ENCODE measurements at places on chromosomes 12 and 14.

GRCh38 chr12:43292699-43293098 lies 259.3 kb downstream of the ADAMTS20 start:
- DNase-seq, result no peak

GRCh38 chr14:92719890-92720323 lies 28.5 kb downstream of the LGMN start:
- no peak for DNase-seq

DNA sequence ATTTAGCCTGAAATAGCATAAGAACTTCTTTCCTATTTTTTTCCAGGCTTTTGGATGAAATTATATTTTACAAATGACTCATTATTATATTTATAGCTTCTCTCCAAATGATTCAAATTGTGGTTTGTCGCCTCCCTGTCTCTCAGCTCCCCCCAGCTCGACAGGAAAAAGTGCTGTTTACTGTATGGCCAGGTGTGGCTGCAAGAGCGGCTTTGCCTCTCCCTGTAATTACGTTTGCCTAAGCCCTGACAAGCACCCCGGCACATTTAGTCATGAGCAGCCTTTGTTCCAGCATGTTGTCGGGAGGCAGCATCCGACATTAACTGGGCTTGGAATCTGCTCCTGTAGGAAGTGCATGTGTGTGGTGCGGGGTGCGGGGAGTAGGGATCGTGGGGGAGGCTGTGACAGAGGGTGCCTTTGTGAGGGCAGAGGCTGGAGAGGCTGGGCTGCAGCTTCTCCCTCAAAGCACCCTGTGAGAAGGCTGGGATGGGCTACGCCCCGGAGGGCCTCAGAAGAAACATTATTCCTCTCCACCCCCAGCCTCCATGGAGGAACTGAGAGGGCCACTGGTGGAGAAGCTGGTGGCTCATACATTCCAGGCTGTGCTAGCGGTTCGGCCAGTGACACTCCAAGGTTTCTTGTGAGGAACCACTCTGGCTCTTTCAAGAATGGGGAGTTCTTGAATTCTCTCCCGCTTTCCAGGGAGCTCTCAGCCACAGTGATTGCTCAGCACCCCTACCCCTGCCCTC lies 42.1 kb upstream of the CTDSP2 start:
- no peak for DNase-seq

DNA sequence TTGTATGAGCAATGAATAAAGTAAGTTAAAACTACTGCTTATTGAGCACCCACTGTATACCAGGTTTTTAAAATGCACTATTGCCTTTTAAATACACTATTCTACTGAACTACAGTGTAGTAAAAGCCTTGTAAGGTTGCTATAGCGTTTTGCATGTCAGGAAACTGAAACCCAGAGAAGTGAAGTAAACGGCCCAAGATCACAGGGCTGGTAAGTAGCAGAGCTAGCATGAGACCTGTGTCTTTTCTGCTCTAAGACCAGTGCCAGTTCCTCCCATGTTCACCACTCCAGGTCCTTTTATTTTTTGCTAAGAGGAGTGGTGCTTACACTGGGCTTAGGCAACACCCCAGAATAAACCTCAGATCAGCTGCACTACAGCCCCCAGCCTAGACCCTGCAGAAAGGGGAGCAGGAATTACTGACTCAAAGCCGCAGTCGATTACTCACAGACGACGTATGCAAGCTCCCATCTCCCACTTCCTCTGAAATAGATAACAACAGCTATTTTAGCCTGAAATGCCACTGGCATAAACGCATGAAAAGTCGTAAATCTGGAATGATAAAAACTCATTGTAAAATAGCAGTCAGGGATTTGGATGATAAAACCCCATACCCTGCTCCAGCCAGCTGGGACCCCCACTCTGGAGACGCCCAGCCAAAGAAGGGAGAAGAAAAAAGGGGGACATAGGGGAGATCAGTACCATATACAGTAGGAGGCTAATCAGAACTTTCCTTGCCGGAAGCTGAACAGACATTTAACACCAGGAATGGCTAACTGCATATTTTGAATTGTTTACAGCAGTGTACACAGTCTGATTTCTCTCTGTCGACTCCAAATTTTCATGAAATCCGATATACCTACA lies 108.3 kb downstream of the NUAK1 start:
- DNase-seq, result no peak

DNA sequence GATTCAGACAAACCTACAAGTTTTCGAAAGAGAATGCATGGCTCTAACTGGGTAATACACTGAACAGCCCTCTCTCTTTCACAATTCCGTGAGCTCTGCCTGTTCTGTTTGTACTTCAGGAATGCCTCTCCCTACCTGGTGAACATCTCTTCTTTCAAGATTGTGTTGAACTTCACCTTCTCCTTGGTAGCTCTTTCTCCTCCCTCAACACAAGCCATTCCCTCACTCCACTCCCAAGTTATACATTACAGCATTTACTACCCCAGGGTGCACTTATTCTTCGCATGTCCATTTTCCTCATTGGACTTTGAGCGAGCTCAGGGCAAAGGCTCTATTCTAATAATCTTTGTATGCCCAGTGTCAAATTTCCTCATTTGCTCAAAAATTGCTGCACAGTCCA lies 28.3 kb downstream of the NRDE2 start:
- no peak for DNase-seq

GRCh38 chr12:131622422-131622955 lies 88.4 kb upstream of the SFSWAP start:
- DNase-seq, result no peak

DNA sequence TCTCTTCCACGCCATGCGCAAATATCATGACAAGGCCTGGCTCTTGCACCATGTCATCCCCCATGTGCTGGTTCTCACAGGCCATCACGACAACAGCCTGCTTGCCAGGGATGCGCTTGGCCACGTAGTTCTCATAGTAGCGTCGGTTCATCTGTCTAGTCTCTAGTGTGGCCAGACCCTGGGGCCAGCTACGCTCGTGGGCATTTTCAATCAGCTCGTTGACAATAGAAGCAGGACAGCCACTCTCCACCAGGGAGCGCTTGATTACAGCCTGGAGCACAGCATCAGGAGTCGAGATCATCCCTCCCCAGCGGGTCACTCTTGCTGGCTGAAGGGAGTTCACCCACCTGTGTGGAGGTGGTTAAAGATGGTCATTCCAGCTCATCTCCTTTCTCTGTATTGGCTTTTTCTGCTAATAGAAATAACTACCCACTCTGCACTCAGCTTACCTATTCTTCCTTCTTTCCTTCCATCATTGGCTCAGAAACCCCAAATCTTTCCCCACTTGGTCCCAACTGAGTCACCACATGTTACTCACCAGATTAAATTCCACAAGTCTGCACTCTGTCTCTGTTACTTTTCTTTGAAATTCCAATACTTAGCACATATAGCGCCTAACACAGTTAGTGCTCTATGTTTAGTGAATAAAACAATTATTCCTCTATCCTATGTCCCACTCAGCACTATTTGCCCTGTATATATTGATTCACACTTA lies 15.1 kb downstream of the RNF41 start:
- no peak for DNase-seq

DNA sequence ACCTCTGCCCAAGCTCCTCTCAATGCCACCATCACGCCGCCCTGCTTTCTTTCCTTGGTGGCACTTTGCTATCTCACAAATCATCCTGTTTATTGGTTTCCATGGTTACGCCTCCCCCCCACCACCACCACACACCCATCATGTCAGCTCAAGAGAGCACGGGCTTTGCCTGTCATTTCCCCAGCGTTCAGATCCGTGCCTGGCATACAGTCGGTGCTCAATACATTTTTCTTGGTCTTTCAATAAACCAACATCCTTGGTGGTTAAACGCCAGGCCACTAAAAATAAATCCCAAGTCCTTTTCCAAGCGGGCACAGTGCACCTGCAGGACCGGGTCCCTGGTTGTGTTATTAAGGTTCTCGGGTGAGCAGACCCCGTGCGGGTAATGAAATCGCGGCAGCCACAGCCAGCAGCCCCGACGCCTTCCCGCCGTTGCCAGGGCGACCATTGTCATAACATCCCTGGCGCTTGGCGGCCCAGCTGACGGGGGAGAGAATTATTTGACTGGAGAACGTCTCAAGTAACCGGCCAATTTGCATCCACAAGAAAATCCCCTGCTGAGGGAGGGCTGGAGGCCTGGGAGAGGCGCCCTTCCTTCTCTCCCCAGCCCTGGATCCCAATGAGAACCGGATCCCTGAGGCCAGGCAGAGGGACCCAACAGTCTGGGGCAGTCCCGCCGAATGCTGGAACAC lies 92.9 kb downstream of the KSR2 start:
- DNase-seq, result peak; percentile 25

GRCh38 chr12:25054783-25055144 lies 105.9 kb upstream of the BCAT1 start:
- DNase-seq, result no peak

- DNase-seq, result no peak
These were observed 233.5 kb upstream of the TMEM132C start for GRCh38 chr12:128033473-128033872.

DNA sequence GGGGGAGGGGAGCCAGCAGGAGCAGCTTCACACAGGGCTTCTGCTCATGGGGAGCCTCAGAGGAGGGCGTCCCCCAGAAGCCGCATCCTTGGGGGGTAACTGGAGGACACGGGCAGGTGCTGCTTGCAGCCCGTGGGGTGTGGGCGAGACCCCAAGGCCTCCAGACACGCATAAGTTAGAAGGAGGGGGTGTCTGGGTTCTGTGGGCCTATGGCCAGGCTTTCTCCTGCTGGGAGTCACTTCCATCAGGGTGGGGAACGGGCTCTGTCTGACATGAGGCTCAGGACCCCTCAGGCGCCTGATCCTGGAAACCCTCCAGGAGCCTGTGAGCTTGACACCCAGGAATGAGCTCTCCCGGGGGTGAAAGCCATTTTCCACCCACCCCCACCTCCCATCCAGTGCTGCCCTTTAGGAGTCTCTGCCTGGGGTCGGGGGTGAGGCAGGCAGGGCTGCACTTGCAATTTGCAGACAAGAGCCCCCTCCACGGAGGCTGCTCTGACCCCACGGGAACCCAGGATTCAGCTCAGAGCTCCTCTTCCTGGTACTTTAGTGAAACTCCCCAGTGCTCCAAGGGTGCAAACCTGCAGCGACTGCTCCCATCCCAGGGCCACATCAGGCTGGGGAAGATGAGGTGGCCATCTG lies 325.7 kb downstream of the ADGRD1 start:
- DNase-seq, result no peak

- DNase-seq, result no peak
These were observed 277.9 kb downstream of the IPO8 start for GRCh38 chr12:30417697-30418231.

DNA sequence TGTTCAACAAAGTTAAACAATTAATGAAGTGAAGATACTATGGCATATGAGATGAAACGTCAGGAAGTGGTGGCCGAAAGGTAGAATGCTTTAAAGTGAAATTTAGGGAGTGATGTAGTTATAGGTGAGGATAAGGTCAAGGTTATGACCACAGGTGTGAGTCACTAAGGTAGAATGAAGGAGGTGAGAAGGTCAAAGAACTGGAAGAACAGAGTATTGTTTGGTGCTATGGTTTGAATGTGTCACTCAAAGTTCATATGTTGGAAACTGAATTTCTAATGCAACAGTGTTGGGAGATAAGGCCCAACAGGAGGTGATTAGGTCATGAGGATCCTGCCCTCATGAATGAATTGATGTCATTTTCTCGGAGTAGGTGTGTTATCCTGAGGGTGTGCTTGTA lies 293.6 kb downstream of the NELL2 start:
- DNase-seq, result no peak

GRCh38 chr12:109126784-109127183 lies 10.4 kb downstream of the ACACB start:
- DNase-seq, result peak; percentile 64

- no peak for DNase-seq
These were observed 664.7 kb downstream of the SLC6A15 start for GRCh38 chr12:84247931-84248330.

GRCh38 chr14:50943943-50944646 lies at the start of gene PYGL:
Gene PYGL (minus strand): TSS chr14:50944483. CDS start chr14:50944403, 80 bp downstream.
- DNase-seq, result peak; percentile 69

GRCh38 chr12:30598889-30599288 lies 96.8 kb downstream of the IPO8 start:
- no peak for DNase-seq

DNA sequence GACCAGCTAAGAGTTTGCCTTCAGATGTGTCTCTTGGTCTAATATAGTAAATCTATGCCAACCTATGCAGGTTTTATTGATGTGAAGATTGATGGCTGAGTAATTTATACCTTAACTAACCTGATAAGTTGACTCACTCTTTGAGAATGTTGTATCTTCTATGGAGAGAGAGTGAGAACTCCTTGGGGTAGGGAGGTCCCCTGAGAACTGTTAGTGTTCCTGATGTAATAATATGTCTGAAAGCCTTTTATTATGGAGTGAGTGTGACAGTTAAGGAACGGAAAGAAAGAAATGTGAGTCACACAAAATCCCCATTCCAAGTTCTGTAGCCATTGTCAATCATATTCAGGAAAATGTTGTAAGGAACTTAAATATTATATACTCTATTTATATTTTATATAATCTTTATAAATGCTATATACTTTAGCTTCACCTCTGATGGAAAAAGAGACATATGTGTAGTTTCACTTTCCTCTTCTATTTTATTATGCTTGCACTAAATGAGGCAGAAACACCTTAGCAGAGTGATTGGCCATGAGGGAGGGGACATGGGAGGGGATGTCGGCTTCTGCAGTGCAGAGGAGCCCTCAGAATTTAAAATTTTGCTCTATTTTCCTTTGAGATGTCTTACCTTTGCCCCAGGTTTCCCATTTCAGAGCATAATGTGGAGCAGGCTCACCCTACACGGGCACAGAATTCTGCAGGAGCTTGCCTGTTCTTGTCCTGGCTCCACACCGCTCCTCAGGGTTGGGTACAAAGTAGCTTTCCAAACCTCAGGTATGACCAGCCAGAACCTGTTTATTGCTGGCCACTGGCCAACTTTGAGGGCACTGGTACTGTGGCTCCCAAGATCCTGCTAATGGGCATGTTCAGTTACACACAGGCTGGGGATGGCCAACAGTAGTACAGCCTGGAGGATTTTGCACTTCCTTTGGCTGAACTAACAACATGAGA lies 57.7 kb downstream of the ARF6 start:
- DNase-seq, result no peak

- no peak for DNase-seq
These were observed 8.4 kb downstream of the SYNDIG1L start for GRCh38 chr14:74417611-74418010.

DNA sequence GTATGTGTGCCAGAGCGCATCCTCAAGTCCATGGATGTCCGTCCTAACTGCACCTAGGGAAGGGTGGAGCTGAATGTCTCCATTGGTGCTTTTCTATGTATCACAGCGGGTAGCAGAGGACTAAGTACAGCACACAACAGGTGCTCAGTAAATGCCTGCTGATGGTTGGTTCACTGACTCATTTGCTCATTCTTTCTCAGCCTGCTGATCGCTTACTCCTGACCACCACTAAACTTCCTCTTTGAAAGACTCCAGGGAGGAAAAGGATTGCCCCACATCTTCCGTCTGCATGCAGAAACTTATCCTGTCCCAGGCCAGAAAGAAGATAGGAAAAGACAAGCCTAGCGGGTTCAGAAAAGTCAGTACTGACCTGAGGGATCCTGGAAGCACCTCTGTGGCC lies 66.3 kb downstream of the B4GALNT3 start:
- DNase-seq, result no peak

DNA sequence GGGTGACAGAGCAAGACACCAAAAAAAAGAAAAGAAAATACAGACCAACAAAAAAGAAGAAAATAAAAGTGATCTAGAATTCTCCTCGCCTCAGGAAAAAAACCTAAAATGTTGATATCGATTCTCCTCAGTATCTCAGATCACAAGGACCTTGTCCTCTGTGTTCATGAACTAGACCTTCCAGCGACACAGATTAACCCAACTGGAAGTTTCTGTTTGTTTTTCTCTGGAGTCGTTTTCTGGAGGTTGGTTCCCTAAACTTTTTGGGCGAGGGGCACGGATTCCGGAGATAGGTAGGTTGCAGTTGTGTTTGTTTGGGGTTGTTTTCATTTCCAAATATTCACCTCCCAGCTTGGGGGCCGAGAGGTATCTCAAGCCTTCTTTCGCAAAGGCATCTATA lies 559 bp upstream of the RFC5 start:
- DNase-seq, result no peak

Measured in right lung (tissue), 10 donors.